ENCODE measurements at places on chromosomes 7 and 10.

DNA sequence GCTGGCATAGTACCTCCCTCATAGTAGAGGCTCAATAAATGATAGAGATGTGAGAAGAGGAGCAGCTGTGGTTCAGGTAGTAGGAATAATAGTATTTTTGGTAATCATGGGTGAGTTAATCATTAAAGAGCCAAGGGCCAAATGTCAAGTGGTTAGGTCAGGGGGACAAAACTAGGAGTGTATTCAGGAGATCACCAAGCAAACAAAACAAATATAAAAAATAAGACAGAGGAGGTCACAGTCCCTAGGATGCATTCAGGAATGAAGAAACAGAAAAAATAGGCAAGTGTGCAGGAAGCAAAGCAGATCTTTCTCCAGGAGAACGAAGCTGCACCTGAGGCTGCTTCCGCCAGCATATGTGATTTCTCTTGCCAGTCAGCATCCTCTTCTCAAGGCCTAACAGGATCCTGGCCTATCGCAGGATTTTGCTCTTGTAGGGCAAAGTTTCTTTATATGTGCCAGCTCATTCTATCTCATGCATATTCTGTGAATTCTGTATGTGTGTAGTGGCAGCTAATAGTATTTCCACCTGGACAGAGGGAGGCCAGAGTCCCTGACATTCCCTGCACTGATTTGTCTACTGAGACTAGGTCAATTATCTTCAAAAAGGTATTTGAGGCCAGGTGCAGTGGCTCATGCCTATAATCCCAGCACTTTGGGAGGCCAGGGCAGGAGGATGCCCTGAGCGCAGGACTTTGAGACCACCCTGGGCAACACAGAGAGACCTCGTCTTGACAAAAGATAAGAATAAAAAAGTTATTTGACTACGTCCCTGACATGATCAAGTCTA is 82.7 kb downstream of the AKR1D1 start:
- DNase-seq = no peak

DNA sequence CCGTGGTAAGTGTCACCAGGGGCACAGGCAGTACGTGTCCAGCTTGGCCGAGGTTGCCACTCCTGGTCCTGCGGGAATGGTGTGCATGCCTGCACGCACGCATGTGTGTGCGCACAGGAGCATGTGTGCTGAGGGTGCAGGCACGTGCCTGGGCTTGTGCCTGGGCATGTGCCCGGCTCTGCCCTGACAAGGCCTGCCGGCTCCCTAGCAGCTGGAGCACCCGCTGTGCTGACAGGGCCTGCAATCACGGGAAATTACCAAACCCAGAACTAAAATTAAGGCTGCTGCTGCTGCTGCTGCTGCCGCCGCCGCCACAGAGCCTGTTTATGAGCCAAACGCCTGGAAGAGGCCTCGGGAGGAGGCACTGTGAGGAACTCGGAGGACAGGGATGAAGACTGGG is 28.7 kb downstream of the GHRHR start:
- no peak for DNase-seq

- peak; percentile 56 for DNase-seq
Measured at GRCh38 chr7:87152897-87153641, 816 bp downstream of the DMTF1 start.

DNA sequence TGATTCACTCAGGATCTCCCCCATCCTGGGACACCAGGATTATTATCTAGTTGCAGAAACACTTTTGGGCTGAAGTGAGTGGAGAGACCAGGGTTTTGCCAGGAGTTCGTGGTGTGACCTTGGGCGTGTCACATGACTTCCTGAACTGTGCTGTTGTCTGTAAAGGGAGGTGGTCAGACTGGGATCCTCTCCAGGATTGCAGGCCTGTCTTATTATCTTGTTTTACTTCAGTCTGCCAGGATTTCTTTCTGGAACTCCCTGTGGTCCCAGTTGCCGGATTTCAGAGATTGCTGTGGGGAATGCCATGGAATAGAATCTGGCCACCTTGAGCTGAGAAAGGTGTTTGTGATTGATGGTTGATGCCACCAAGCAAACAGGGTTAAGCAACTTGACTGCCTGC is 35.8 kb downstream of the CRCP start:
- no peak for DNase-seq

DNA sequence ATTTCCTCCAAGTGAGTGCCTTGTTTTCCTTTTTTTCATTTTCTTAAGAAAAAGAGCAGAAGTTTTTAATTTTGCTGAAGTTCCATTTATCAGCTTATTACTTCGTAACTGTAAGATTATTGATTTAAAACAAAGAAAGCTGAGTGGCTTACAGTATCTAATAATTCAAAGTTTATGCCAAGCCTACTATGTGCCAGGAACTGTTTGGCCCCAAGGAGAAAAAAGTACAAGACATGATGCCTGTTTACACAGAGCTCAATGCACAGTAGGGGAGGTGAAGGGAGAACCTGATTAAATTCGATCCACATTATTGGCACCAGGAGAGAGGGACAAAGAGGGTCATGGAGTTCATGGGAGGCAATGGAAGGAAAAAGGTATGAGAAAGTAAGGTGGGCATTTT is 419.3 kb upstream of the ZMIZ1 start:
- DNase-seq = no peak
